ENCODE measurements at places on chromosomes 6 and 20.

DNA sequence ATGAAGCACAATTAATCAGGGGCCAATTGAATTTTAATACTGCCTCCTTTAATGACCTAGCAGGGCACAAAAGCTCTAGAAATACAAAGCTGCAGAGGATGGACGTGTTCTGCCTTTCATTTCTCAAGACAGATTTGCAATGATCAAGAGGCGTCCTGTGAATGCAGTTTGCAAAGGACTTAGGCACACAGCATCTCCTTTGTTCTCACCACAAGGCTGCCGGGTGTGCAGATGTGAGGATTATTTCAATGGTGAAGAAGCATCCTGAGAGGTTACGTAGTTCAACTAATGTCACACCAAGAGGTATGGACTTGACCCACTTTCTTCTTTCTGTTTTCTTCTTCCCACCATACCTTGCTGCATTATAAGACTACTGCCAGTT is 42.9 kb upstream of the SPTLC3 start:
- no peak for DNase-seq

DNA sequence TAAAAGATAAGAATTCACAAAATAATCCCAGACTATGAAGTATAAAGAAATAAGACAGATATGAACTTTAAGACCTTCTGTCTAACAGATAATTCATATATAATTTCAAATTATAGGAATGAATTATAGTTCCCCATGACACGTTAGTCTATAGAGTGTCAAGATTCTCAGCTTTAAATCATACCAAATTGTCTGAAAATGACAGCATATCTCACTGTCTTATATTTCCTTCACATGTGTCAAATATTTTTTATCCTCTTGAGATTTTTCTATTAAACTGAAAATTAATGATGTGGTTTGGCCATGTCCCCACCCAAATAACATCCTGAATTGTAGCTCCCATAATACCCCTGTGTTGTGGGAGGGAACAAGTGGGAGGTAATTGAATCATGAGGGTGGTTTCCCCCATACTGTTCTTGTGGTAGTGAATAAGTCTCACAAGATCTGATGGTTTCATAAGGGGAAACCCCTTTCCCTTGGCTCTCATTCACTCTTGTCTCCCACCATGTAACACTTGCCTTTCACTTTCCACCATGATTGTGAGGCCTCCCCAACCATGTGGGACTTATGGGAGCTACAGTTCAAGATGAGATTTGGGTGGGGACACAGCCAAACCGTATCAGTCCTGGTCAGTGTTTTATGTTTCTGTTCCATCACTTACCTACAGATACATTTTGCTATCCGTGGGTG is 825.3 kb upstream of the GJE1 start:
- no peak for DNase-seq

- no peak for DNase-seq
These were observed 14.3 kb downstream of the PHF3 start for GRCh38 chr6:63649847-63650265.

DNA sequence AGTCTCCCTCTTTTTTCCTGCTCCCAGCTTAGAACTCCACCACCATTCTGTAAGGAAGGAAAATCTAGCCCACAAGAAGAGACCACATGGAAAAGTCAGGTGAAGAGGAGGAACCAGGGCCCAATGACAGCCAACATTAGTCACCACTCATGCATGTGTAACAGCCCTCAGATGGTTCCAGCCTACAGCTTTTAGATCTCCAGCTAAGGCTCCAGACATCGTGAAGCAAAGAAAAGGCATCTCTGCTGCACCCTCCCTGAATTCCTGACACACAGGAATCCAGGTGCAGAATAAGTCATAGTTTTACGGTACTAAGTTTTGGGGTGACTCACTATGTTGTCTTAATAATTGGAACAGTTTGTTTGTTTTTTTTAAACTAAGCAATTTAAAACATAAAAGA is 25.5 kb downstream of the DCDC2 start:
- DNase-seq = no peak

DNA sequence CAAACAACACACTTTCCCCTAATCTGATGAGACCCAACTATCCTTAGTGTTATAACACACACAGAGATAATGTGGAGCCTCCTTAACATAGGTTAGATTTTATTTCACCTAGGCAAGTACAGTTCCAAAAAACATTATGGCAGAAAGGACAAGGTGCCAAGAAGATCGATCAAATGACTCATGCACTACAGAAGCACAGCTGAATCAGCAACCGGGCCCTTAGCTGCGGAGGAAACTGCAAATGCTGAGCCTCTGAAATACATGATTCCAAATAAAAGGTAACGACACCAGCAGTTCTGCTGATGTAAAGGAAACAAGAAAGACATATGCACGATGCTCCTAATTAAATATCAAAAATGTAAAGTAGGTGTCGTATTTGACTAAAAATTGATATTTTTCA is 19.9 kb upstream of the MUC21 start:
- DNase-seq = no peak

DNA sequence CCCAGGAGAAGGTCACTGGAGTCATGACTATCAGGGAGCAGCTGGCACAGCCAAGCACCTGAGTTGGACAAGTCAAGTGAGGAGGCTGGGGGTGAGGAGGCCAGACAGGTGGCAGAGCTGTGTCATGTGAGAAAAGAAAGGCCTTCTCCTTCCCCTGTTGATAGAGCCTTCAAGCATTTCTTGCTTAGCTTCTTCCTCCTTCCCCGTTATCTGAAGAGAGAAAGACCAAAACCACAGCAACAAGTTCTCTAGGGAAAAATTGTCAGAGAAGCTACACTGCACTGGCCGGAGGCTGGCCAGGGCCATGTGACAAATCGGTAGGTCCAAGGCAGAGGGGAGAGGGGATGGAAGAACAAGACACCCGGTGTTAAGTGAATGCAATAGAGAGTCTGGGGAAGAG is 202.1 kb upstream of the PRDM1 start:
- DNase-seq = no peak

- no peak for DNase-seq
These were observed 87.2 kb downstream of the PRND start for GRCh38 chr20:4808872-4809271.

DNA sequence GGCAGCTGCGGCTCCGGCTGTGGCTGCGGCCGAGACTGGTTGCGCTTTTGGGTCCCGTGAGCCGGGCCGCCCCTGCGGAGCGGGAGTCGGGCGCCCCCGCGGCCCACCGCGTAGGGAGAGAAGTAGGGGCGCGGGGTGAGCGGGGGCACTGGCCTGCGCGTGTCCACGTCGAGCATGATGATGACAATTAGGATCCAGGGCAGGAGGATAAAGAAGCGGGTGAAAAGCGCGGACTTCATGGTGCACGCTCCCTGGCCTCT is 739 bp downstream of the B3GAT2 start:
- no peak for DNase-seq

DNA sequence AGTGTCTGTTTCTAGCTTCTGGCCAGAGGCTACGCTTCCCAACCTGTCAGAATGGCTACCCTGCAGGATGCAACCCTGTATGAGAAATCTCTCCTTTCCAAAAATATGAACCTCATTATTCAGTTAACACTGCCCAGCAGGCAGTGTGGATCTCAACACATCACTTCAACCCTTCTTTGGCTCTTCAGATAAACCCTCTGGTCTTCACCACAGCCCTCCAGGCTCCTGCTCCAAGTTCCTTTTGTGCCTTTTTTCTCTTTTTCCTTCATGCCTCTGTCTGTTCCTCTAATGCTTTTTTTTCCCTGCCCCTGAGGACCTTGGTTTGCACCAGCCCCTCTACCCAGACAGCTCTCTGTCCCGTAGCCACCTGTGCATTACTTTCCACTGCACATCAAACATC is 207.4 kb downstream of the MYLK4 start:
- no peak for DNase-seq

- DNase-seq = no peak
These were observed 397 bp downstream of the WDR27 start for GRCh38 chr6:169701311-169701953.

DNA sequence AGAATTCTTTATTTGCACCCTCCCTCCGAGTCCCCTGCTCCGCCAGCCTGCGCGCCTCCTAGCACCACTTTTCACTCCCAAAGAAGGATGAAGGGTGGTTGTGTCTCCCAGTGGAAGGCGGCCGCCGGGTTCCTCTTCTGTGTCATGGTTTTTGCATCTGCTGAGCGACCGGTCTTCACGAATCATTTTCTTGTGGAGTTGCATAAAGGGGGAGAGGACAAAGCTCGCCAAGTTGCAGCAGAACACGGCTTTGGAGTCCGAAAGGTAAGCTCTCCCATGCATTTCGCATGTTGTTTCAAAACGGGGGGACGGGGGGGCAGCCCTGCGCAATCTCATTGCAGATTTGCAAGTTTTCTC is 357 bp downstream of the PCSK2 start:
- no peak for DNase-seq

DNA sequence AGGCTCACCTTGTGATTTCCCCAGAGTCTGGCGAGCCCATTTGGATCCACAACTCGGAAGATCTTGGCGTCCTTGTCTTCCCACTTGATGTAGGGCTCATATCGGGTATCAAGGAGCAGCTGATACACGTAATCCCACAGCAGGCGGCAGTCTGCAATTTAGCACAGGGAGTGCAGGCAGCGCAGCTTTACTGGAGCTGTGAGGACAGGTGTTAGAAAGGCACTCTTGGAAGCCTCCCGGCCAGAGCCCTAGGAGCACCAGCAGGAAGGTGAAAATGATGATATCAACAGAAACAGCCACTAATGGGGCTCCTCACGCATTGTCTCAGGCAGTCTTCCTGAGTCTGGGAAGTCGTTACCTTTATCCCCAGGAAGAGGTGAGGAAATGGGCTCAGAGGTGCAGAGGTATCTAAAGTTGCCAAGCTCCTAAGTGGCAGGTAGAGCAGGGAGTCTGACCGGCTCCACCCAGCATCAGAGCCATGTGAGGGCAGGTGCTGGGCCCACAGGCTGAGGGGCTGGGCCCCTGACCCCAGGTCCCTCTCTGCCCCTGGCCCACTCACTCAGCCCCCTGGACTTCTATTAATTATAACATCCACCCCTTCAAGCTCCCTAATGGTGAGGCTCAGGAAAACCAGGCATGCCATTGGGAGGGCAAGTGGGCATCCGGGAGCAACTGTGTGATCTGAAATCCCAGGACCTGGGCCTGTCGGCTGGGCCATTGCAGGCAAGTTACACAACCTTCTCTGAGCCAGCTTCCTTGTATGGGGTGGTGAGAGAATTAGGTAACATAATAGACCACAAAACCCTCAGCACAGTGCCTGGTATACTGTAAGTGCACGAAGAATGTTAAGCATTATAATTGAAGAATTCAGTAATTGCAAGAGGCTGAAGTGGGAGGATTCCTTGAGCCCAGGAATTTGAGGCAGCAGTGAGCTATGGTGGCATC is 18.3 kb downstream of the ETV7 start:
- DNase-seq = no peak

DNA sequence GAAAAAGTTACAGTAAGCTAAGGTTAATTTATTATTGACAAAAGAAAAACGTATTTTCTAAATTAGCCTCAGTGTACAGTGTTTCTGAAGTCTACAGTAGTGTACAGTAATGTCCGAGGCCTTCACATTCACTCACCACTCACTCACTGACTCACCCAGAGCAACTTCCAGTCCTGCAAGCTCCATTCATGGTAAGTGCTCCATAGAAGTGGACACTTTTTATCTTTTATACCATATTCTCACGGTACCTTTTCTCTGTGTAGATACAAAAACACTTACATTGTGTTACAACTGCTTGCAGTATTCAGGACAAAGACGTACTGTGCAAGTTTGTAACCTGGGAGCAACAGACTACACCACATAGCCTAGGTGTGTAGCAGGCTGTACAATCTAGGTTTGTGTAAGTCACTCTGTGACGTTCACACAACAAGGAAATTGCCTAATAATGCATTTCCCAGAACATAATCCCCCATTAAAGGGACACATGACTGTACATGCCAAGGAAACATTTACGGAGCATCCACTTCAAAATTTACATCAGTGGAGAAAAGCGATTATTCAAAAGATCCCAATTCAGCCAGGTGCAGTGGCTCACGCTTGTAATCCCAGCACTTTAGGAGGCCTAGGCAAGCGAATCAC is 133.4 kb downstream of the BANF2 start:
- no peak for DNase-seq

GRCh38 chr6:24861934-24862333 is 63.2 kb upstream of the ARMH2 start:
- no peak for DNase-seq

GRCh38 chr20:2259731-2260130 is 36.1 kb upstream of the TGM3 start:
- no peak for DNase-seq

DNA sequence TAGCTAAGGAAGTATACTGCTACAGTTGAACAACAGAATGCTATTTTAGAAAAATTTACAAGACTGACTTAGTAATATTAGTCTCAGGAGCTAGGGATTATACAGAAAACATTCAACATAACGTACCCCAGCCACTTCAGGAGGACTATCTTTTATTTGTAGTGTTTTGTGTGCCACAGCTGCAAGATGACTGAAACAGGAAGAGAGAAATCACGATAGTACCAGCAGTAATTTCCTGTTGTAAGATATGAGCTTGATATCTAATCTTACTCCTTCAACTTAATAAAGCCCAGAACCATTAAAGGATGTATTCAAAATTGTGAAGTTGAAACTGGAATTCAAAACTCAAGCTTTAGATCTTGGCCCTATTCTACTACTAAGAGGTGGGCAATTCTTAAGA is 42.1 kb downstream of the SLC35A1 start:
- DNase-seq = no peak

GRCh38 chr20:32458061-32458836 is 100.1 kb downstream of the ASXL1 start:
- no peak for DNase-seq

DNA sequence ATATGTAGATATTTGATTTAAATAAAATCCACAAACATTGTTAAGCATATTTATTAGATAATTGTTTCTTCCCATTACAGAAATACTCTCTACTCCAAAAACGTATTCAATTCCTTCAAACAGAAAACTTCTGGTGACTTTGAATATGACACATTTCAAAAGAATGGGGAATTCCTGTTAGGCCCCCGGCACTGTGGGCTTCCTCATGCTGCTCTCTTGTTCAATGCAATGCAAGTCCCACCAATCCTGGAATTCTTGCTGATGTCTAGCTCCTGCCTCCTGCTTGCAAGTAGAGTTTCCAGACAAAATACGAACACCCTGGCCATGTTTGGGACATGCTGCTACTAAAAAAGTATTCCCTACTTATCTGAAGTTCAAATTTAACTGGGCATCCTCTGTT is 544.1 kb downstream of the QKI start:
- DNase-seq = no peak

DNA sequence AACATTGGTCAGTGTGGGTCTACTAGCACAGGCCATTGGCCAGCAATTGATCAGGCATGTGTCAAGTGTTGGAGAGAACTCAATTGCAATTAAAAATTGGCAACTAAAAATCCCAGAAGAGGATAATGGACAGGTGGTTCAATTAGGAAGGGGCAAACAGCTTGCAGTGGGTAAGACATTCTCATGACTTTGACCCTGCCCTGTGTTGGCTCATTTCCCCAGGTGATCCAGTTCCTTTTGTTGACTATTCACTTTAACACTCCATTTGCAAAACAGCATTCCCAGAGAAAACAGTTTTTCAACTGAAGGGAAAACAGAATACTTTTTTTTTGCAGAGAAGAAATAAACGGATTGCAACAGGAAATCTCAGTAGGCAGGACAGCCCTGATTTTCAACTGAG is 28.9 kb upstream of the SCGN start:
- no peak for DNase-seq
